Left ventricle myocardium inferior (tissue), 1 donor: ENCODE measurements at places on chromosomes 7 and 10.

DNA sequence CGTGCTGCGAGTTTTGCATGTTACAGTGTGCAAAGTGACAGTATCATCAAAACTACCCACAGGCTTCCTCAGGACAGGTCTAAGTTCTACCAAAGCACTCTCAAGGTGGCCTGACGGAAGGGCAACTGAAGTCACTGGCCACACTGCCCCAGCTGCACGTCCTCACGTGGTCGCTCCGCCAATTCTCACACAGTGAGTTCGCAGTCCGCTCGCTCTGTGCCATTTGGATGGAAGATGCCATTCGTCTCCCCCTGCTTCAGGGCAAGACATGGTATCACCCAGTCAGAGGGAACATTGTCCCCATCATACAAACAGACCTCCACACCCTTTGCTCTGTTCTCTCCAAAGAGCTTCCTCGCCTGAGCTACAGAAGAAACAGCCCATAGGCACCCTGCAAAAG, 109.6 kb upstream of the COBL start:
- no peak for DNase-seq

DNA sequence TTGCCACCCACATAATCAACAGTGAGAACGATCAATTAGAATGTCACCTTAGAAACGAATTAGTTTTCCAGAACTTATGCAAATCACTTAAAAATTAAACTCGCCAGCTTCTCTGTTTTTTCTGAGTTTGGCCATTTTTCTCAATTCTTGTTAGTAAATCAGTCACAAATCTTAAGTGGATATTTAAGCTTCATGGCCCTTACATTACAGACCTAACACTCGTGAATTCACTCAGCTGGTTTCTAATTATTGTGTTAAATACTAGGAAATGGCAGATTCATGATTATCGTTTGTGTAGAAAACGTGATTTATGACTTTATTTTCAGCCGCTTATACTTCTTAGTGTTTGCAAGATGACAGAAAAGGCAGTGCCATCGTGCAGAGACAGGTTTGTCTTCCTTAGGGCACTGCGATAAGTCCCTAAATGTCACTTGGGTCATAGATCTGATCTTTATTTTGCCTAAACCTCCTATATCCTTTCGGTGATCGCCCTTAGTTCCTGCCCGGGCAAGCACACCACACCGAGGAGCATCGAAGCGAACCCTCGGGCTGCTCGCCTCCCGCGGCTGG, 587 bp upstream of the CELF2 start:
- DNase-seq: no peak

DNA sequence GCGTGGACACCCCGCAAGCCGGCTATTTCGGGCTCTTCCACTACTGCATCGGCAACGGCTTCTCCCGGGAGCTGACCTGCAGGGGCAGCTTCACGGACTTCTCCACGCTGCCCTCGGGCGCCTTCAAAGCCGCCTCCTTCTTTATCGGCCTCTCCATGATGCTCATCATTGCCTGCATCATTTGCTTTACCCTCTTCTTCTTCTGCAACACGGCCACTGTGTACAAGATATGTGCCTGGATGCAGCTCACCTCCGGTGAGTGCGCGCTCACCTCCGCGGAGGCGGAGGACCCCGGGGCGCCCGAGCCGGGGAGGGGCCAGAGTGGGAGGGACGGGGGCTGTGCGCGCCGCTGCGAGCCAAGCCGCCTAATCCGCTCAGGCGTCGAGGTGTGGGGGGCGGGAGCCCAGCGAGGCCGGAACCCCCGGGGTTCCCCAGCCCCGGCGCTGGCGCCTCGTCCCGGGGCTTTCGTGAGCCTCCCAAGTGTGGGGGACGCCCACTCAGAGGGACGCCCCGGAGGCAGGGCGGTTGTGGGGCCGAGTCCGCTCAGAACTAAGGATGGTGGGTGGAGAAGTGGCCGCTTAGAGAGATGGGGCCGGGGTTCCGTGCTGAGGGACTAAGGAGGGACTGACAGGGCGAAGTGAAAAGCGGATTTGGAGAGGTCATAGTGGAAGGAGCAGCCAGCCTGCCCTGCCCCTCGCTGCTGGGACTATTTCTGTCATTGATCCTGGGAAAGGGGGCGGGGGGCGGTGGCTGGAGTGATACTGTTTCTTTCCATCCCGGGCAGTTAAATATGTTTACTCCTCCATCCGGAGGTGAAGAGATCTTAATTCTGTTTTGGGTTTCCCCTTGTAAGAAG, 795 bp downstream of the LHFPL3 start:
- DNase-seq: no peak

GRCh38 chr10:1652151-1652550, 85.2 kb downstream of the ADARB2 start:
- DNase-seq: no peak

DNA sequence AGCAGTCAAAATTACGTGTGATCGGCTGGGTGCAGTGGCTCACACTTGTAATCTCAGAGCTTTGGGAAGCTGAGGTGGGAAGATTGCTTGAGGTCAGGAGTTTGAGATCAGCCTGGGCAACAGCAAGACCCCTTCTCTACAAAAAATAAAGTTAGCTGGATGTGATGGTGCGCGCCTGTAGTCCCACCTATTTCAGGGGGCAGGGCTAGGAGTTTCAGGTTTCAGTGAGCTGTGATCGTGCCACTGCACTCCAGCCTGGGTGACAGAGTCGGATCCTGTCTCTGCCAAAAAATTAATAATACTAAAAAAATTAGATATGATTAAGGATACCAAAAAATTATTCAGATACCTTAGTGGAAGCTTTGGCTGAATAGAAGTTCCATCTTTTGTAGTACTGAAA, 136.4 kb downstream of the SDK1 start:
- no peak for DNase-seq

DNA sequence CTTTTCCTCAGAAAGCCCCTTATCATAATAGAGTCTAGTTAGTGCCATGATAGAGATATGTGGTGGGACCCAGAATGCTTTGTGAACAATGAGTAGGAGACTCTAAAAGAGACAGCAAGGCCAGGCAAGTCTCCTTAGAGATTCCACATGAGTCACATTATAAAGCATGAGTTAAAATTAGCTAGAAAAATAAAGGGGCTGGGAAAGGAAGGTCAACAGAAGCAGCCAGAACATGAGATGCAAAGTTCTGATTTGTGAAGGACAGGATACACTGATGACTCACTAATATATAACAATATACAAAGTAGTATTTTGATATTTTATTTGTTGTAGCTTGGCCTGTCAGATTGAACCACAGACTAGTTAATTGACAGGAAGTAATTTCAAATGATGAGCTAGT, 25.3 kb upstream of the SNX13 start:
- no peak for DNase-seq

- DNase-seq: no peak
Measured at GRCh38 chr10:112394475-112394875, 20.6 kb downstream of the ACSL5 start.
